ENCODE measurements at places on chromosomes 4 and X.
A peak's percentile ranks its signal among the peaks of the same experiment; 100 is the strongest.

DNA sequence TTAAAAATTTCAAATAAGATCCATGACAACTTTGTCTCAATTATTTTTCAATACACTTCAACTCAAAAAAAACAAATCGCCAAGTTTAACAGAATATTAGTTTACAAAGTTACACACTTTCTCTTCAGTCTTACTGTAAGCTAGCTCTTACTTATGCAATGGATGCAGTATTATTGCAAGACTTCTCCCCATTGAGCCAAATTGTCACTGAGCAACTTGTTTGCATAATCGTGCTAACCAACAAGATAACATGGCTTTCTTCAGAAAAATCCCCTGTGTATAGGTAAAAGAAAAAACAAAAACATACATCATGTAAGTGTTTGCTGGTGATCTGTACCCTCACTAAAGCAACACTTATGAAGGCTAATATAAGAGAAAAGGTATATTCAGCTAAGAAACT, 18.9 kb downstream of the DNAJB14 start:
- no peak for DNase-seq

- DNase-seq: no peak
Observed at GRCh38 chrX:108359806-108360602, 78.2 kb downstream of the COL4A6 start.

GRCh38 chrX:14956813-14957582, 83.8 kb downstream of the MOSPD2 start:
- DNase-seq: no peak

- DNase-seq: no peak
Observed at GRCh38 chr4:52627876-52628275, 31.2 kb downstream of the USP46 start.

DNA sequence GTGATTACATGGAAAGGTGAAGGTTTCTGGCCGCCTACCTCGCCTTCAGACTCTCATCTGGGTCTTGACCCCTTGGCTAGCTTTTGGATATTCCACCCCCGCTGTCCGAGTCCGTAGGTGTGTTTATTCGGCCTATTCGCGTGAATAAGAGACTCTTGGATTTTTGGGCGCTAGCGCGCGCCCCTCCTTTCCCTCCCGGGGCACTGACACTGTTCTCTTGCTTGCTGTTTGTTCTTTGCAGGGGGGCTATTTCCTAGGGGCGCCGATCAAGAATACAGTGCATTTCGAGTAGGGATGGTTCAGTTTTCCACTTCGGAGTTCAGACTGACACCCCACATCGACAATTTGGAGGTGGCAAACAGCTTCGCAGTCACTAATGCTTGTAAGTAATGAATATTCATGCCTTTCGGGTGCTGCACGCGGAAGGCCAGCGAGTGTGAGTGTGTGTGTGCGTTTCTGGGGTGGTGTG, 932 bp downstream of the GRIA2 start:
- DNase-seq: no peak

DNA sequence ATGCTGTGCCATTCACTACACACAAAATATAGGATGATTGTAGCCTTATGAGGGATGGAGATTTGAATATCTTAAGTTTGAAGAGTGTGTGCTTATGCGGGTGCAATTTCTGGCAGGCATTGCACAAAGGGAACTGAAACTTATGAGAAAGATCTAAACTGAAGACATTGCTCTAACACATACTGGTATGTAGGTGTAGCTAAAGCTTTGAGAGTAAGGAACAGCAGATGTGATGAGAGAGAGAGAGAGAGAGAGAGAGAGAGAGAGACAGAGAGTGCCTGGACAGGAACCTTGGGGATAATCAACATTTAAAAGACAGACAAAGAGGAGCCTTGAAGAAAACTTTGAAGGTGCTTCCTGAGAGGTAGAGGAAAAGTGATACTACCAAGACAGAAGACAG, 379.7 kb downstream of the SPRY1 start:
- DNase-seq: no peak

DNA sequence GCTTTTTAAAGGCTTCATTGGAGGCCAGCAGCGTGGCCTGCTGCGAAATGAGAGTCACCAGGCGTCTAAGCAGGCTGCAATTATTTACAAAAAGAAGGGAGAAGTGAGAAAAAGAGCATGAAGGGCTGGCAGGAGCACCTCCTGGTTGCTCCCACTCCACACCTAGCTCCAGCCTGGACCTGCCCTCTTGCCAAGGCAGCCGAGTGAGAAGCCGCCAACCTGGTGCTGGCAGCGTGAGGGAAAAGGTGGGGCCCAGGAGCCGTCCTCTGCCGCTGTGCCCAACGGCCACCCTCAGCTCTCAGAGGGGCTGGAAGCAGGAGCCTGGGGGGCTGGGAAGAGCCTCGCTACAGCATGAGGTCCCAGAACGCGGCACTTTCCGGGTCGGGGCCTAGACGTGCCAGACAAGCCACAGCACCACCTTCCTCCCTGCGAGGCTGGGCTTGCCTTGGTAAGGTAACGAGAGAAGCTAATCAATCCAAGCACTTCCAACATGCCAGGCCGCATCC, 16.3 kb downstream of the SLC6A8 start:
- DNase-seq: no peak

GRCh38 chr4:123488916-123489315, 92.3 kb downstream of the SPRY1 start:
- no peak for DNase-seq

DNA sequence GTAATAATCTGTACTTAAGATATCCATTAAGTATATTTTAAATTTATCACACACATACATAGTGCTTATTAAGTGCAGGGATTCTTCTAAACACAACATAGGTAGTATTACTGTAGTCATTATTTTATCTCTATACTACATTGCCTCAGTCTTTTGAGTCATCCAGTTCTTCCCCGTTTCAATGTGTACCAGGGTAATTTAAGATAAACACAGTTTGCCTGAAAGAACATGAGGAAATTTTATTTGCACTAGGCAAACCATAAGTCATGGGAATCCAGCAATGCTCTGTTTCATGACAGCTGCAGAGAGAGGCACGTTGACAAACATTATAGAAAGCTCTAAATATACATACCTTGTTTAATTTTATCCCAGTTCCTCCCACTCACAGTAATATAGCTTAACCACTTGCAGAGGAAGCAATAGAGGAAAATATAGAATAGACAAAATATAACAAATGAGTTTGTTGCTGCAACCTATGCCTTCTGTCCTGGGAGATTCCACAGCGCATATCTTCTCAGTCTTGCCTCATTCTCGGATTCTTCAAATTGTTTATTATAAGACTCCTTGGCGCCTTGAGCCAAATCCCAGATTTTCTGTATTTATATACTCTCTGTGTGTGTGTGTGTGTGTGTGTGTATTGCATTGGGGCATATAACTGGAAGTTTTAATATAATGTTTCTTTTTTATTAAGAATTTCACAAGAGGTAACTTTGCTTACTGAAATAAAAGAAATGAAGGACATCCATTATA, 258.6 kb downstream of the FAM133A start:
- DNase-seq: no peak

- DNase-seq: no peak
Observed at GRCh38 chrX:7086384-7086783, 61.1 kb upstream of the STS start.

DNA sequence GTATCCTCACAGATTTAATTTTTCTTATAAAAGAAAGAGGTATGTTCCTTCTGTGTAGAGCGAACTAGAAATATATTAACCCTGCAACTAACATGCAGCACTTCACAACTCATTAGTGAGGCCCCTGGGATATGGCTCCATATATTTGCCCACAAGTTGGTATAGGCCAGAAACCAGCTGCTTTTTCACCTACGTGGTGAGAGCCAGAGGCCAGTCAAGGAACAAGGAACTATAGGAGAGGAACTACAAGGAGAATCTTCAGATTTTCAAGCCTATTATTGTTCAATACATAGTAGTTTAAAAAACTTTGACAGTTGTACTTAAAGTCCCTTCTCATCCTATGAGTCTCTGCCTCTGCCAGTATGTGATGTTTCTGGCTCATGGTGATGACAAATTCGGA, 205.9 kb downstream of the CBR4 start:
- no peak for DNase-seq

DNA sequence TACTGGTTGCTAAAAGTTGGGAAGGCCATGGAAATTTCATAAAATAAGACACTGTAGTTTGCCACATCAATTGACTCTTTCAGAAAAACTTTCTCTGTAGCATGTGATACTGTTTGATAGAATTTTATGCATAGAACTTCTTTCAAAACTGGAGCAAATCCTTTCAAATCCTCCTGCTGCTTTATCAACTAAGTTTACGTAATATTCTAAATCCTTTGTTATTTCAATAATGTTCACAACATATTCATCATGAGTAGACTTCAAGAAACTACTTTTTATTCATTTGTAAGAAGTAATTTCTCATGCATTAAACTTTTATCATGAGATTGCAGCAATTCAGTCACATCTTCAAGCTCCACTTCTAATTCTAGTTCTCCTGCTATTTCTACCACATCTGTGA, 199.3 kb downstream of the PCDH18 start:
- no peak for DNase-seq

GRCh38 chr4:163148466-163149336, 18.0 kb downstream of the NAF1 start:
- peak; percentile 12 for DNase-seq

DNA sequence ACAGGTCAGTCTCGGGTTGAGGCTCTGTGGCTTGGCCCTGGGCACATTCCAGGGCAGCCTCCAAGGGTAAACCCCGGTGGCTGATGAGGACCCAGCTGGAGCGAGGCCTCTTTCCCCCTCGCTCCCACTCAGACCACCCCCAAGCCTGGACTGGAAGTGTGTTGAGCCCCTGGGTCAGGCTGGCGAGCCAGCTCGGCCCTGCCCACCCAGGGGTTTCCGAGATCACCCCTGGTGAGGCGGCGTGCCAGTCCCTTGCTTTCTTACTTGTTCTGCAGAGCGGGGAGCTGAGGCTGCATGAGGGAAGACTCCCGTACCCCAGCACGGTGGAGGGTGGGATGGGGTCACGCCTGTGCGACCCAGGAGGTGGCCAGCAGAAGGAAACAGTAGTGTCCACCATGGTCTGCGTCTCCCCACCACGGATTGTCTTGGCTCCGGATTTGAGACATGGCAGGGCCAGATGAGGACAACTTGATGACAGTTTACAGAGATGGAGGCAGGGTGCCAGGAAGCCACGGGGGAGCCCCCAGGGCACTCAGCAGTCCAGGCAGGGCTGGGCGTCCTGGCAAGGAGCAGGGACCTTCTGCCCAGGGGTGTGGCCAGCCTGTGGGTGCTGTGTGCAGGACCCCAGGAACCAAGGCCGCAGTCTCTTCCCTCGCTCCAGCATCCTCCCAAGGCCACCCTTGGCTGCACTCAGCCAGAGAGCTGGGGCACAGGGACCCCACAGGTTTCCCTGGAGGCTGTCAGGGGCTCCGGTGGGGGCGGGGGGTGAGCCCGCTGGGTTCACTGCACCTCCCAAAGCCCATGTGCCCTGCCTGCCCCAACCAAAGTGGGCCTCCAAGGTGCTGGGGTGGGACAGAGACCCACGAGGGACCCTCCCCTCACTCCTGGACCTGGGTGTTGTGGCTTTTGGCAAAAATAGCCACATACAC, 6.6 kb upstream of the FGFRL1 start:
- no peak for DNase-seq

DNA sequence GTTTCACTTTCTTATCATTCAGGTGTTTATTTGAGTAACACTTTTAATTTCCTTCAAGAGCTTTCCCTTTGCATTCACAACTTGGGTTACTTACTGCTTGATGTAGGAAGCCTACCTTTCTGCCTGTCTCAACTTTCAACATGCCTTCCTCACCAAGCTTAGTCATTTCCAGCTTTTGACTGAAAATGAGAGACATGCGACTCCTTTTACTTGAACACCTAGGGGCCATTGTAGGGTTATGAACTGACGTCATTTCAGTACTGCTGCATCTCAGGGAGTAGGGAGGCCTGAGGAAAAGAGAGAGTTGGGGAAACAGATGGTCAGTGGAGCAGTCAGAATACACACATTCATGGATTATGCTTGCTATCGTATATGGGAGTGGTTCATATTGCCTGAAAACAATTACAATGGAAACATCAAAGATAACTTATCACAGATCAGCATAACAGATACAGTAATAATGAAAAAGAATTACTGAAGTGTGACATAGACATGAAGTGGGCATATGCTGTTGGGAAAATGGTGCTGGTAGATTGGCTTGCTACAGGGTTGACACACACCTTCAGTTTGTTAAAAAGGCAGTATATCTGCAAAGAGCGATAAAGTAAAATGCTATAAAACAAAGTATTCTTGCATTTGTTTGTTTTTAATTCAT, 25.7 kb downstream of the USP53 start:
- no peak for DNase-seq

DNA sequence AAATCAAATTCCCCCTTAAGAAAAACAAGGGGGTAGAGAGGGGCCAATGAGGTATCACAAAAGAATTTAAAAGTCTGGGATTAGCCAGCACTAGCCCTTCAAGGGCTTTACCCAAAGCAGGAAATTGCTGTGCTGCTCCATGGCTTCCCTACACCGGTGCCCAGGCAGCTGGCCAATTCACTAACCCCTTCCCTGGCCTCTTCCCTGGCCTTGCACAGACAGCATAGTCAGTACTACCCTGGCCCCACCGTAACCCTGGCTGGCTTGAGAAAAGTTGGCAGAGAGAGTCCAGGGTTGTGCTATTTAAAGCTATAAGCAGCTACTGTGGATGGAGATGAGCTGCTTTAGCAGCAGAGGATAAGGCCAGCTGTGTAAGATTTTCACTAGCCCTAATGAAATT, 43.1 kb downstream of the ADAMTS3 start:
- no peak for DNase-seq

- DNase-seq: no peak
Observed at GRCh38 chr4:37661772-37662171, 24.4 kb downstream of the RELL1 start.

DNA sequence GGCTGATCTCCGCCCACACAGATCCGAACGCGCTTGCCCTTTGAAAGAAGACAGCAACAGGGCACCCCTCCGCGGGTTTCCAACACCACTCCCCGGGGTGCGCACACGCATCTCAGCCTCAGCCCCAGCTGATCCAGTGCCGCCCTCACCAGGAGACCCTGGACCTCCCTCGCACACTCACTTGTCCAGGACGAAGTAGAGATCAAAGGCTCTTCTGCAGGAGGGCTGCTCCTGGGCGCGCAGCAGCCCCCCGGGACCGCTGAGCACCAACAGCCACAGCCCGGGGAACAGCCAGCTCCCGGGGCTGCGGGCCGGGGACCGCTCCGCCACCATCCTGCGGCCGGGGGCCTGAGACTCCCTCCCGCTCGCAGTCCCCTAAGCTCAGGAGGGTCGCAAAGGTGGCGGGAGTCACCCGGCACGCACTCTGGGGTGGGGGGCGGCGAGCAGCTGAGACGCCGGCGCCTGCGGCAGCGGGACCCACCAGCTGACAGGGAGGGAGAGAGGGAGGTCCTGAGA, 743 bp downstream of the ANTXR2 start:
- DNase-seq: peak; percentile 52

DNA sequence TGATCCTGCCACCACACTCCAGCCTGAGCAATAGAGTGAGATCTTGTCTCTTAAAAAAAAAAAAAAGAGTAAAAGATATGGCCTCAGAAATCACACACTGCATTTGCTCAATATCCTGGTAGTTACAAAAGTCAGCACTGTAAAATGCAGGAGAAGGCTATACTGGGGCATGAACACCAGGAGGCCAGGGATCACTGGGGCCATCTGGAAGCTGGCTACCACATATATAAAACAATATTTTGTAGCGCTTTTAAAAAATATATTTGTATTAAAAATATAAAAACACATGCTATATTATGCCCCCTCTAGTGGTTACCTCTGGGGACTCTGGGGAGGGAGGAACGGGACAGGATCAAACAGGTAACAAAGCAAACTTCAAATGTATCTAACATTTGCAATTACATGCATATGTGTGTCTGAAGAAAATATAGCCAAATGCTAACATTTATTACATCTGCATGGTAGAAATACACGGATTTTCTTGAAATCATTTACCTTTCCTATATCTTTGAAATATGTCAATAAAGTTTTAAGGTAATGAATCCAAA, 4.0 kb downstream of the C4orf46 start:
- DNase-seq: peak; percentile 19
